ENCODE measurements at places on chromosomes 13 and 19.
A peak's percentile ranks its signal among the peaks of the same experiment; 100 is the strongest.

- DNase-seq: no peak
These were observed 7.0 kb upstream of the EDNRB start for GRCh38 chr13:77925616-77926015.

GRCh38 chr13:35475212-35475959 lies 1.1 kb downstream of the MAB21L1 start:
- no peak for DNase-seq

- no peak for DNase-seq
These were observed 6.2 kb upstream of the SHKBP1 start for GRCh38 chr19:40570313-40571004.

- DNase-seq: no peak
These were observed 293.7 kb downstream of the PCDH17 start for GRCh38 chr13:57925250-57925649.

GRCh38 chr13:43227721-43228120 lies 204.3 kb downstream of the DNAJC15 start:
- no peak for DNase-seq

- DNase-seq: no peak
These were observed 214.7 kb downstream of the POSTN start for GRCh38 chr13:37383856-37384370.

DNA sequence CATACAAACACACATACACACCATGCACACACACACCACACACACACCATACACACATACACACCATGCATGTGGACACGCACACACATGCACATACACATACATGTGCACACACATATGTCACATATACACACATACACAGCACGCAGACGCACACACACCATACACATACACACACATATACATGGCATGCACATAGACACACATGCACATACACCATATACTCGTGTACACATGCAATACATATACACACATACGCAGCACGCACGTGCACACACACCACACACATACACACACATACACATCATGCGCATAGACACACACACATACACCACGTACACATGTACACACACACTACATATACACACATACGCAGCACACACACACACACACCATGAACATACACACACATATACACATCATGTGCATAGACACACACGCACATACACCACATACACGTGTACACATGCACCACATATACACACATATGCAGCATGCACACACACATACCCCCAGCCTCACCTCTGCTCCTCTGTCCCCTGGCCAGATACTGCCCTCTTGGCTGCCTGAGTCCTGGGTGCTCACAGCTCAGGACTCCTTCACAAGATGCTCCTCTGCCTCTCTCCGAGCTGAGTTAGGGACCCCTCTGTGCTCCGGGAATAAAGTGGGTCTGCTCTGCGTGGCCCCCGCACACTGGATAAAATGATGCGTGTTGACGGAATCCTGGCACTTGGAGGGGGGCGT lies 70.9 kb upstream of the ARHGEF7 start:
- no peak for DNase-seq

DNA sequence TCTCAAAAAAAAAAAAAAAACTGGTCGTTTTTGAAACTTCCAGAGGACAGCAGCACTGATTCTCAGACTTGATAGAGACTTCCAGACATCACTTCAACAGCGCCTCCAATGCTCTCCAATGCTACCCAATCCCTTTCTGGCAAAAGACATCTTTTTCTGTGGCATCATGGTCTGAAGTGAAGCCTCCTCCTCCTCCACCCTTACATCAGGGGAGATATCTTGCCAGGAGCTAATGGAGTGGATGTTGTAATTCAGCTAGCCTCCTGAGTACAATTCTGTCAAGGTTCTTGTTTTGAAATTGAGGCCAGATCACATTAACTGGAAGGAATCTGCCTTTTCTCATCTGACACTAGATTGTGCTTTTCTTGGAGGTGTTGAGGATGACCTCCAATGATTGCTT lies 24.2 kb downstream of the FXYD5 start:
- no peak for DNase-seq

DNA sequence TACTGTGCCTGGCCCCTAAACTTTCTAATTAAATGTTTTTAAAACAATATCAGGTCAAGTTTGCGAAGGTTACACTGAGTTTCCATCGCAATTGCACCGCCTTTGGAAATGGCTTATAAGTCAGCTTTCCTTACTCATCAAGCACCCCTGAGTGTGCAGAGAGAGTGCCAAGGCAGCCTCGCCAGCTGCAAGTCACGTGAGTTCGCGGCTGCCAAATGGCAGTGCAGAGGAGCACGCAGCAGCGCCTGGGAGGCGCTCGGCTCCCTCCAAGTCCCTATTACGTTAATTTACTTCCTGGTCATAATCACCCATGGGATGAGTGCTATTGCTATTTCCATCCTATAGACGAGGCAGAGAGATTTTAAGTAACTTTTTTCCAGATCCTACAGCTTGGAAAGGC lies 319.6 kb downstream of the TEX29 start:
- no peak for DNase-seq

DNA sequence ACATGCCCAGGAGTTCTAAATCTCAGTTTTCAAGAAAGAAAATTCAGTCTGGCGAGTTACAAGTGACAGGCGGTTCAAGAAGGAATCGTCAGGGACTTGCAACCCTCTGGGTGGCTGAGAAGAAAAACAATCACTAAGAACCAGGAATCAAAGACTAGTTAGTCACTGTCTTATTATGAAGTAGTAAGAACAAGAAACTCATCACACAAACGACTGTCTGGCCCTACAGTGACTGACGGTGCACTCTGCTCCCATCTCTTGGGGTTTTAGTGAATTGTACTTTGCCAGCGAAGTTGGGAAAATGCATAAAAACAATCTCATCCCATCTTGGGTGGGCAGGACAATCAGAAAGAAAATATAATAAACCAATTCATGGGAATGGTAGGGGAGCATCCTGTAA lies 63.7 kb upstream of the SACS start:
- no peak for DNase-seq

- DNase-seq: no peak
These were observed 7.7 kb downstream of the PNMA8B start for GRCh38 chr19:46487802-46488445.

GRCh38 chr13:113875837-113876281 lies 12.0 kb upstream of the GAS6 start:
- DNase-seq: no peak

DNA sequence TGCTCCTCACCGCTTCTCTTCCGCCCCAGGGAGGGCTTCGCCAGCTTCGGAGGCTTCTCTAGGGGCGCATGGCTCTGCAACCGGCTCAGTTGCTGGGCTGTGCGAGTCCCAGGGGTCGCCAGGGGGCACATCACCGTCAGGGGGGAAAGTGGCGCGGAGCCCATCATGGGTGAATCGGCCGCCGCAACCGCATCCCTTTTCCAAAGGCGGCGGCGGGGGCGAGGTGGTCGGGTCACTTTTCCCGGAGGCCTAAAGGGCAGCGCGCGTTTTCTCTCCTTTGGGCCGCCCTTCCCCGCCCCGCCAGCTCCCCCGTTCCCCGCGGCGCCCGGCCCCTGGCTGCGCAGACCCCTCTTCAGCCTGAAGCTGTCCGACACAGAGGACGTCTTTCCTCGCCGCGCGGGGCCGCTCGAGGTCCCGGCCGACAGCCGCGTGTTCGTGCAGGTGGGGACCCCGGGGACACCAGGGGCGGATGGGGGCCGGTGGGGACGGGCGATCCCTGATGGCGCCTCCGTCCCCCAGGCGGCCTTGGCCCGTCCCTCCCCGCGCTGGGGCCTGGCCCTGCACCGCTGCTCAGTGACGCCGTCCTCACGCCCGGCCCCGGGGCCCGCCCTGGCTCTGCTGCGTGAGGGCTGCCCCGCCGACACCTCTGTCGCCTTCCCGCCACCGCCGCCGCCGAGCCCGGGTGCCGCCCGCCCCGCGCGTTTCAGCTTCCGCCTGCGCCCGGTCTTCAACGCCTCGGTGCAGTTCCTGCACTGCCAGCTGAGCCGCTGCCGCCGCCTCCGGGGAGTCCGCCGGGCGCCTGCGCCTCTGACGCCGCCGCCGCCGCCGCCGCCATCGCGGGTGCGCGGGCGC lies 1.7 kb downstream of the TGFBR3L start:
- no peak for DNase-seq

GRCh38 chr19:29724746-29725145 lies 9.7 kb upstream of the C19orf12 start:
- no peak for DNase-seq

GRCh38 chr13:40026741-40027140 lies 371.3 kb downstream of the COG6 start:
- DNase-seq: no peak

DNA sequence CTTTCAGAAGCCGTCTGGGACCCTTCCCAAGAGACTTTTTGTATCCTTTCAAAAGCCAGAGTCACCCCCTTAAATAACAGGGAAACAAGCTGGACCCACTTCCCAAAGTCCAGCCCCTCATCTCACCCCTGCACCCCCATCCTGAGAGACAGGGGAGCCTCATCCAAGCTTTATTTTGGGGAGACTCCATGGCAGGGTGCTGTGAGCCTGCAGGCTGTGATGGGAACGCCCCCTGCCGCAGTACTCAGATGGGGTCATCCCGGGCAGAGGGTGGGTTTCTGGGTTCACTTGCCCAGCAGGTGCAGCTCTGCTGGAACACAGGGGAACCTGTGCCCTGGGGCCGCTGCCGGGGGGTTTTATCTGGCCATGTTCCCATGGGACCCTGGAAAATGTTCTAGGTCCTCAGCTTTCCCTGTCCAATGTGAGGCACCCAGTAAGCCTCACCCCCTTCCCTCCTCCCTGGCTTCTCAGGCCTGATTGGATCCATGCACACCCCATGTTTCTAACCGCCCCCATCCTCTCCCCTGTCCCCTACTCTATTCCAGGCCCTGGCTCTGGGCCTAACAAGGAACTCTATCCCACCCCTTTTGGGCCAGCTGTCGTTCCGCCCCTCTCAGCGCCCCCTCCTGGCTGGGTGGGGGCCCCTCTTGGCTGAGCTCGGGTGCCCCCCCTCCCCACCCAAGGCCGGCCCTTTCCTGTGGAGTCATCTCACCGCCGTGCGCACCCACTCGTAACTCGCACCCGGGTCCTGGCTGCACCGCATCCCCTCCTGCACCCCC lies 1.0 kb downstream of the HIF3A start:
- DNase-seq: no peak

DNA sequence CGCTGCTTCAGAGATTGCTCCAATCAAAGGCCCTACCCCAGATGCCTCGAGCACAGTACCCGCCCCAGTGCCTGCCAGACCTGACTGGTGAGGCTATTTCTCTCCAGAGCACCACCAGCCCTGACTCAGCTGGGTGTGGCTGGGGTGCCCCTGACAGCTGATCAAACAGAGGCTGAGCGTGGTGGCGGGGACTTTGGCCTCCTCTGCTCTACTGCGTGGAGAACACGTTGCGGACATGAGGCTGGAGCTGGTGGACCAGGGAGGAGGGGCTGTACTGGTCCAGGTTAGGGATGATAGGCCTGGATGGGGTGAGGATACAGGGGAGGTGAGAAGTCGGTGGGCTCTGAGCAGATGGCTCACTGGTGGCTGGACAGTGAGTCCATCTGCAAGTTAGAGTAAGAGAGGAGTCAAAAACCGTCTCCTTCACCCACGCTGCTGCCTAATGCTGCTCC lies 3.5 kb upstream of the DOCK6 start:
- DNase-seq: no peak

DNA sequence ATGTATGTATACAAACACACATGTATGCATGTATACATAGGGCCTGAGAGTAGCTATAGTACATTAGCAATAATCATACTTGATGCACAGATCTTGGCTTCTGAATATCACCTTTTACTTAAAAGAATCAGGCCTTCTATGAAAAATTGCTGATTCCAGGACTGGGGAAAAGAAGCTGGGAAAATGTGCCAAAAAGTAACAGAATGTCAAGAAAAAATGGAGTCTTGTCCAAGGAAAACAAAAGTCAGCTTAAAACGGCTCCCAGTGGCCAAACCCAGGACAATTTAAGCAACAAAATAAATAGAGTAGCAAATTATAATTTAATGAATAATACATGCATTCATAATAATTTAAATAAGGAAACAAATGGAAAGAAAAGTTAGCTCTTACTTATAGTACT lies 2104.9 kb downstream of the PCDH9 start:
- DNase-seq: no peak

- no peak for DNase-seq
These were observed 1.6 kb upstream of the KMT2B start for GRCh38 chr19:35715981-35716800.

DNA sequence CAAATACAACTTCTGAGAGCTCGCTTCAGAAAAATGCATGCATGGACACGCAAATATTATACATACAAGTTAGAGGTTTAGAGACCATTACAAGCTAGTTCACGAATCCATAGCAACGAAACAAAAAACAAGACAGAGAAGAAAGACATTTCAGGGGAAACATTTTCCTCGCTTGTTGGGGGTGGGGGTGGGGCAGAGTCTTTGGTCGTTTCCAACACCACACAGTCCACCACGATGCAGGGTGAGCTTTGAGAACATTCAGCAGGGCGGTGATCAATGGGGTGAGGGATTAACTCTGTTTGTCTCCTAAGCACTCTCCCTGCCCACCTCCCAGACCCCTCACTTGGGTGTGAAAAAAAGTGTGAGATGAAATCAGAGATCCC lies 651 bp downstream of the OXGR1 start:
- no peak for DNase-seq

GRCh38 chr13:109329175-109329574 lies 457.2 kb downstream of the IRS2 start:
- no peak for DNase-seq

GRCh38 chr19:3976495-3977241 lies 5.8 kb upstream of the DAPK3 start:
- no peak for DNase-seq

GRCh38 chr13:39102981-39103490 lies 64.8 kb downstream of the NHLRC3 start:
- no peak for DNase-seq

GRCh38 chr19:7772752-7773291 lies 9.8 kb downstream of the CLEC4M start:
- no peak for DNase-seq

- DNase-seq: peak; percentile 75
These were observed 21.1 kb upstream of the OR10H1 start for GRCh38 chr19:15836330-15837220.

- DNase-seq: no peak
These were observed 78.4 kb downstream of the DPF1 start for GRCh38 chr19:38145623-38146022.

DNA sequence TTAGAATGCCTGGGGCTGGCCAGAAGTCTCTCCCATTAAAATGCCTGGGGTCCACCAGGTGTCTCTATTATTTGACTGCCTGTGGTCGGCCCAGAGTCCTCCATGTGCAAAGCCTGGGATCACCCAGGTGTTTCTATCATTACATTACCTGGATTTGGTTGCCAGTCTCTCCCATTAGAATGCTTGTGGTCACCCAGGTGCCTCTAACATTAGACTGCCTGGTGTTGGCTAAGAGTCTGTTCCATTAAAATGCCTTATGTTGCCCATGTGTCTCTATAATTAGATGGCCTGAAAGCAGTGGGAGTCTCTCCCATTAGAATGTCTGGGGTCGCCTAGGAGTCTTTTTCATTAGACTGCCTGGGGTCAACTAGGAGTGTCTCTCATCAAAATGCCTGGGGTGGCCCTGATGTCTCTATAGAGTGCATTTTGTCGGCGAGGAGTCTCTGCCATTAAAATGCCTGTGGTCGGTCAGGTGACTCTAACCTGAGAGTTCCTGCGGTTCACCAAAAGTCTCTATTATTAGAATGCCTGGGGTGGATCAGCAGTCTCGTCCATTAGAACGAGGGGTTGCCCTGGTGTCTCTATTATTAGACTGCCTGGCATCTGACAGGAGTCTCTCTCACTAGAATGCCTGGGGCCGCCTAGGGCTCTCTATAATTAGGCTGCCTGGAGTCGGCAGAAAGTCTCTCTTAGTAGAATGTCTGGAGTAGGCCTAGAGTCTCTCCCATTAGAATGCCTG lies 1540.5 kb downstream of the UQCRFS1 start:
- no peak for DNase-seq

GRCh38 chr19:10294368-10294697 lies 4.6 kb downstream of the ICAM5 start:
- DNase-seq: no peak

GRCh38 chr19:40304306-40304705 lies 19.2 kb upstream of the AKT2 start:
- no peak for DNase-seq
